Upper lobe of left lung (tissue), 6 donors: ENCODE measurements at places on chromosomes 3 and 15.

DNA sequence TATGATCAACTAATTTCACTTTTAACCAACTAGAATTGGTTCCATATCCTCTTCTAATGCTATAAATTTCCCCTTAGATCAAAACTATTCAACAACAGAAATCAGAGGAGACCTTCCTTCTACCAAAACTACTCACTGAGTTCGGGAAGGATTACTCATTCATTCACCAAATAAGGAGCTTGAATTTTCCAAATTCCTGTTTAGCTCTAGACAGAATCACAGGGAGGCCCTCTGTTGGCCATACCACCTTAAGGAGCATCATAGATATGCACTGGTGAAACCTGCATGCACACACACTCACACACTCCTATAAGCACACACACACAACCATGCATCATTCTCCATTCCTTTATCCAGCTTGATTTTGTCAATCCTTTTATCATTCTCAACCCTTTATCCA lies 49.0 kb downstream of the SUCLG2 start:
- DNase-seq = no peak

GRCh38 chr3:187041362-187042307 lies 97.7 kb downstream of the RPL39L start:
- no peak for DNase-seq

DNA sequence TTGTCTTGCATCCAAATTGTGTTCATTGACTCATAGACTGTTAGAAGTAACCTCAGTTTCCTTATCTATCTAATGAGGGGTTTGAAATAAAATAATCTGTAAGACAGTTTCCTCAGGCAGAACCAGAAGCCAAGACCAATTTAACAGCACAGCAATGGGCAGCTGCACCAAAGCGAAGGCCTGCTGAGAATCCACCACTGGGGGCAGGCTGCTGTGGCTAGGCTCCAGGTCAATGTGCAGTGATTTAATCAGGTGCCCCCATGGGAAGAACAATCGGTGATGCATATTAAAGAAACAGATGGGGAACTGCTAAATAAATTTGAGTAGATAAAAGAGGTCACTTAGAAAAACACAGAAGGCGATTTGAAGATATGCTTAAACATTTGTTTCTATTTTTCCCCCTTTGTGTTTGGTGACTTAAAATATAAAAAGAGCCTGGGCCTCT lies 28.0 kb upstream of the TMOD3 start:
- no peak for DNase-seq

DNA sequence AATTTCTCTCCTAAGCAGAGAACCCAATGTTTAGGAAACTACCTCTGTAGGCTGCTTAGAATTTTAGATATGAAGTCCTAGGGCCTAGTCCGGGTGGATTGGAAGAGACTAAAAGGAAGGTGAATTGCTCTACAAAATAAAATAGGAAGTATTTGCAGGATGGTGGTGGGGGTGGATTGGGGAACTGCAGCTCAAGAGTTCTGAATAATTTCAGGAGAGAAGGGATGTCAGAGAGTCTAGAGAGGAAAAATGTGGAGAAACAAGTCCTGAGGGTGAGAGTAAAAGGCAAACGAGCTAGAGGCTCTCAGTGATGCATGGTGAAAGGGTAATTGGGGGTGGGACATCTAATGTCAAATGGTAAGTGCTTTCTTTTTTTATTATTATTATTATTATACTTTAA lies 10.2 kb upstream of the CP start:
- DNase-seq = no peak

GRCh38 chr3:29751647-29752314 lies 470.9 kb downstream of the RBMS3 start:
- no peak for DNase-seq

DNA sequence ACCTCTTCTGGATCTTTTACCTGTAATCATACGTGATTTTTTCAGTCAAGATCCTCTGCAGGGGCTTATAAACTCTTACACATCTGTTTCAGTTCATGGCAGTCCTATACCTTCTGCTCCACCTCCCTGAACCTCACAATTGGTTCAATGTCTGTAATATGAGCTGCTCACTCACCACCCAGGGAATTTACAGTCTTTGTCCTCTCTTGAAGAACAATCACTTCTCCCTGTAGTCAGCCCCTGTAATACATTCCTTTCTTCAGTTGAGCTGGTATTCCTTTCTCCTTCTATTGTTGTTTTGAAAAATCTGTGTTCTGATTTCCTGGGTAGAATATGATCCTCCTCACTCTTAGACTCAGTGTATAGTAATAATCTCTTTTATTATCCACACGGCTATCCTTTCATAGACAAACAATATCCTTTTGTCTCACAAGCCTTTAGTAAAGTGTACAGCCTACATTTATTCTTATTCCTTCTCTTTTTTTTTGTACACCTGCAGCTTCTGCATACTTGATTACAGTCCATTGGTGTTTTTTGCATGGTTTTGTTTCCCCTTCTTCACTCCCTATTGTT lies 101.8 kb downstream of the NECTIN3 start:
- no peak for DNase-seq

DNA sequence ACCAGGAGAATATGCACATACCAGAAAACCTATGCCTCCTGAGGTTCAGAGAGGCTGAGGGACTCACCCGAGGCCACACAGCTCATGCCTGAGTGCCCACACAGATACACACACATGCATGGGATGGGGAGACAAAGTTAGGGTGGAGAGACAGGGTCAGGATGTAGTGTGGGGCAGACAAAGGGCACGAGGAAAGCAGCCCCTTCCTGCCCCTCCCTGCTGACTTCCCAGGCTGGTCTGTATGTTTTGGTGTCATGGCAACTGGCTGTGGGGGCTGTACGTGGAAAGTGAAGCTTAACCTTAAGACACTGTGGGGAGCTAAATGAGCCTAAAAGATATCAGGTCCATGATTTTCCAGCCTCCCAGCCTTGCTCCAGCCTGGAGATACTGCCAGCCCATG lies 57.8 kb downstream of the EPHB3 start:
- no peak for DNase-seq

GRCh38 chr3:141064255-141064926 lies 13.2 kb downstream of the SPSB4 start:
- no peak for DNase-seq

DNA sequence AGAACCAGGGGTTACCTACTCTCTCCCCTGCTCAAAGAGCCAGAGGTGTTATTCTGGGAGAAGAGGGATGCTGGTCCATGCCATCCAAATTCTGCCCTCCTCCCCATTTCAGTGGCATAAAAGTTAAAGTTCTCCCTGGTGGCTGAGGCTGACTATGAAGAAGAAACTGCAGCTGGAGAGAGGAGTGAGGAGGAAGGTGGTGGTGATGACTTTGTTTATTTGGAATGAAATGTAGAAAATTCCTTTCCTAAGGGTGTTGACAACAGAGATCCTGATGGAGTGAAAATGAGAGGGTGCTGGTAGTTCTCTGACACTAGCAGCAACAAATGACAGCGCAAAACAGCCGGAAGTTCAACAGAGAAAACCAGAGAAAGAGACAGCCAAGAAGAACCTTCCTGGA lies 100.4 kb downstream of the PCCB start:
- no peak for DNase-seq

GRCh38 chr3:121896823-121897222 lies 2.6 kb downstream of the SLC15A2 start:
- no peak for DNase-seq

DNA sequence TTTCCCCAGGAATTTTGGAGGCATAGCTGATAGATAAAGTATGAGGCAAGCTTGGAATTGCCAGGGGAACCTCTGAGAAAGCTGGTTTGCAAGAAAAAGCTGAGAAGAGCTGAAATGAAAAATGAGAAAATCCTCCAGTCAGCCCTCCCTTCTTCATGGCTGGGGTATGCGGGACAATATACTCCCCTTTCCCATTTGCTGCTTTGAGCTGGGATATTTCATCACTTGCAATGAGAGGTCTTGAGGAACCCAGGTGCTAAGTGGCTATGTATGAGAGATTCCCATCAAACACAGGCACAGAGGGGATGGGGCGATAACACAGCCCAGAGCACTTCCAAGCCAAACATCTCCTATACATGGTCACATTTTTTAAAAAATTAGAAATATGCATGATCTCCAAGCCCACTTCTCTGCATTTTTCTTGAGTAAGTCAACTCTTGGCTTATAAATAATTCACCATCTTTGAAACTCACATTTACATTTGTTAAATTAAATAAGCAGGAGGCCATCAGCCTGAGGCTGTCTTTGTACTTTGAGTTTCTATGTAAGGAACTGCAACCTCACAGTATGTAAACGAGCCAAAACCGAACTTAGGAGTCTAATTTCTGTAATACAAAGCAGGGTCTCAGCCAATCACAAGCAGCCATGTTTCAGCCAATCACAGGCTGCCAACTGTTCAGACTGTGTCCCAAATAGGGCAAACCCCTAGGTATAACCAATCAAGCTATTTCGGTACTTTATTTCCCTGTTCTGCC lies 983.6 kb upstream of the NR2F2 start:
- no peak for DNase-seq

DNA sequence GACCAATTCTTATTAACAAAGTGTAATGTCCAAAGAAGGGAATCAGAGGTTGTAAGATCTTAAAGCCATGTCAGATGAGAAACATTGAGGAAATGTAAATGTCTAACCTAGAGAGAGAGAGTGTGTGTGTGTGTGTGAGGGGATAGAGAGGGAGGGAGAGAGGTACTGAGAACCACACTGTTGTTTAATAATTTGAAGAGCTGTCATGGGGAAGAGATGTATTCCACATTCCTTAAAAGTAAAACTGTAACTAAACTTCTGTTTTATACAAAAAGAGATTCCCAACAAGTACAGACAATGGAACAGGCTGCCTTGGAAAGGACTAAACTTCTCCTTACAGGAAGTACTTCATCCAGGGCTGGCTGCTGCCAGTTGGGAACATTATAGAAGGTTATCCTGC lies 68.9 kb upstream of the BOC start:
- DNase-seq = no peak

DNA sequence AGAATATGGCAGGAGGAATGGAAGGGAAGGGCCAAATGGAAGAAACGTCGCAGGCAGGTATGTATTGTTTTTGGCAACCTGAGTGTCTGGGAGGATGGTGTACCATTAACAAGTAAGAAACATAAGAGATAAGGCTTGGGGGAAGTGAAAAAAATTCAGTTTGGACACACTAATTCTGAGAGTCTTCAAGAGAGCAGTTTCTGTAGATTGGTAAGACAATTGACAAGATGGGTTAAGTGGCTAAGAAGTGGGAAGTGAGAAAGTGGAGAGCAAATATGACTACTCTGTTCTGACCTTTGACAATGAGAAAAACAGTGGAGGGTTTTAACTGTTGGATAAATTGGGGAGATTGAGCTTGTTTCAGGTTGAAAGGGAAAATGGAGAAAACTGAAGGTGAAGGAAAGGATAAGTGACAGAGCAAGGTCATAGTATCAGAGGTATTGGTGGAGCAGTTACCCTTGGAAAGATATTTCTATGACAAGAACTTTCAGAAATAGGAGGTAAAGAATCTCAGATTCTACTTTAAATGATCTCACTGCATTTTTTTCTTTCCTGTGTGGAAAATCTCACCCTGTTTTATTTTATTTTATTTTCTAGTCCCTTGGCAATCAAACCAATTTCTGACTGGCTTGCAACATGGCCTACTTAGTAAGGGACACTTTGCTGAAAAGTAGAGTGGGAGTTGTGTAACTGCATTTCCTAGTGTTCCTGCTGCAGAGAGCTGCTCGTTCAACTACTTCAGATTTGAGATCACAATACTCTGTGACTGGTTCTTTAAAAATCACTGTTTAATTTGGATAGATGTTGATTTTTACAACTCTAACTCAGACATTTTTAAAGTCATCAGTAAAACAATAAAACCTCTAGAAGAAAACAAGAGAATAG lies 23.1 kb upstream of the GABPB1 start:
- DNase-seq = no peak

DNA sequence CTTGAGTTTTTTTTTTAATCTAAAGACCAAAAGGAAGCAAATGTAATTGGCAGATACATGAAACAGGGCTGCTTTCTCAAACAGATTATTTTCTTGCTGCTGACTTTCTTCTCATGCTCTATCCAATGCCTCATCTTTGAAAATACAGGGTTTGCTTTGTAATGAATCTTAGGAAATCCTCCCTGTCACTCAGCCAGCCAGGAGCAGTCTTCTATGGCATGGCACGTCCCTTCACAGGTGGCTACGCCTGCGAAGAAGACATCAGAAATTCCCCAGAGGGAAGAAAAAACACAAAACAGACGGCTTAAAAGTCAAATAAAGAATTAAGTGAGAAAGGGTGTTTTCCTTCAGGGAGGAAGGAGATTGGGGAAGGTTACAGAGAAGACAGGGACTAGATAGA lies 242.5 kb downstream of the IGSF11 start:
- no peak for DNase-seq

GRCh38 chr15:93987068-93987467 lies 244.3 kb upstream of the MCTP2 start:
- no peak for DNase-seq

GRCh38 chr15:40428185-40428584 lies 12.6 kb upstream of the BAHD1 start:
- no peak for DNase-seq

GRCh38 chr3:6260551-6261191 lies 600.2 kb upstream of the GRM7 start:
- no peak for DNase-seq

DNA sequence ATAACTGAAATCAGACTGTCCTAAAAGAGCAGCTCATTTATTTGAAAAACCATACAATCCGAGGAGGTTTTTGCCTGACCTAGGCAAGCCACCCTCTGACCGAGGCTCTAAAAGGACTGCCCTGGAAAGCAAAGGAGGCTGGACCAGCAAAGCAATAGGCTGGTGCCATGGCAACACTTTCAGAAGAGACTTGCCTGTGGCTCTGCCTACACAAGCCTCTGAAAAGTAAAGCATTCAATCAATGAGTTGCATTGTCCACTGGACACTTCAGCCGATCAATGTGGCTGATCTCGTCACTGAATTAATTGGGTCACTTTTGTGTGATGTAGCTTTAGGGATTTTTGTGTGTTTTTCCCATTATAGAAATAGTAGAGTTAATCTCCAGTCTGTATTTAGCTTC lies 99.1 kb upstream of the SEMA6D start:
- no peak for DNase-seq

GRCh38 chr3:114379266-114379665 lies 85.4 kb downstream of the TIGIT start:
- DNase-seq = no peak

DNA sequence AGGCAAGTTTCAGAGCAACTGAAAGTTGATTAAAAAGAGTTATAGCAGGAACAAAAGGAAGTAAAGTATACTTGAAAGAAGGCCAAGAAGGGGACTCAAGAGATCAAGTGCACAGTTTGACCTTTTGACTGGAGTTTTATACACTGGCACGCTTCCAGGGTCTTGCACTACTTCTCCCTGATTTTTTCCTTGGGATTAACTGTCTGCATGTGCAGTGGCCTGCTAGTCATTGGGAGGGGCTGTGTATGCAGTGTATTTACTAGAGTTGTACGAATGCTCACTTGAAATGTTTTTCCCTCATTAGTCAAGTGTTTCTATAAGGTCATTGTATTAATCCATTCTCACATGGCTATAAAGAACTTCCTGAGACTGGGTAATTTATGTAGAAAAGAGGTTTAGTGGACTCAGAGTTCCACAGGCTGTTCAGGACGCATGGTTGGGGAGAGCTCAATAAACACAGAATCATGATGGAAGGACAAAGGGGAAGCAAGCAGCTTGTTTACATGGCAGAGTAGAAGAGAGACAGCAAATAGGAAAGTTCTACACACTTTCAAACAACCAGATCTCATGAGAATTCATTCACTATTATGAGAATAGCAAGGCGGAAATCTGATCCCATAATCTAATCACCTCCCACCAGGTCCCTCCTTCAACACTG lies 571.8 kb downstream of the ZPLD1 start:
- DNase-seq = no peak
